ENCODE measurements at places on chromosomes 3 and 15.
A peak's percentile ranks its signal among the peaks of the same experiment; 100 is the strongest.

GRCh38 chr3:132822837-132823236 lies 100.6 kb upstream of the NPHP3 start:
- no peak for DNase-seq

DNA sequence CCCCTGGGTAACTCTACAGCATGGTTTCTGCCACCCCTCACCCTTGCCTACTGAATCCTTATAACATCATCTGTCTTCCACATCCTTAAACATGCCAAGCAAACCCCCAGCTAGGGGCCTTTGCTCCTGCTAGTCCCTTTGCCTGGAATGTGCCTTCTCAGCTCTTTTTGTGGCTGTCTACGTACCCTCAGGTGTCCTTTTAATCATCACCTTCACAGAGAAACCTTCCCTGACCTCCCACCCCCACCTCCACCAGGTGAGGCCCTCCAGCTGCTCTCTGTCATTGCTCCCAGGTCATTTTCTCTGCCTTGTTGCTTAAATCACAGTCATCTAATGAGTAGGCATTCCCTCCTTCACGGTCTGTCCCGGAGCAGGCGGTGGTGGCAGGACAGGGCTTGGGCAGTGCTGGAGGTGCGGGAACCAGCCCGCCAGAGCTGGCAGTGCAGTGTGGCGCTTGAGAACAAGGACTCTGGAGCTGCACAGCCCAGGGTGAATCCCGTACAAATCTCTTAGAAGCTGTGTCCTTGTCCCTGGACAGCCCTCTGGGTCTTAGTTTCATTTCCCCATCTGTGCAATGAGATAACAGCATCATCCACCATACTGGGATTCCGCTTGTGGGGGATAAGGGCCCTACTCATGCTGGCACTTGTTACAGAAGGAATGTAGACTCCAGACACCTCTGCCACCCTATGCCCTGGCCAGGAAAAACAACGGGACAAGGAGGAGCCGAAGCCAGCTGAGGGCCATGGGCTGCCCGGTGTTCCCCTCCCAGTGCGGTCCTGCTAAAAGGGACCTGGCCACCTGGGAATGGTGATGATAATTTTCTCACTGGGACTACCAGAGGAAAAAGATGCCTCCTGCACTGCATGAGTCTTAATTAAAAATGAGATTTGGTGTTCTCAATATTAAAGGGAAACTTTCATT lies 52.1 kb upstream of the IQSEC1 start:
- DNase-seq, result no peak

DNA sequence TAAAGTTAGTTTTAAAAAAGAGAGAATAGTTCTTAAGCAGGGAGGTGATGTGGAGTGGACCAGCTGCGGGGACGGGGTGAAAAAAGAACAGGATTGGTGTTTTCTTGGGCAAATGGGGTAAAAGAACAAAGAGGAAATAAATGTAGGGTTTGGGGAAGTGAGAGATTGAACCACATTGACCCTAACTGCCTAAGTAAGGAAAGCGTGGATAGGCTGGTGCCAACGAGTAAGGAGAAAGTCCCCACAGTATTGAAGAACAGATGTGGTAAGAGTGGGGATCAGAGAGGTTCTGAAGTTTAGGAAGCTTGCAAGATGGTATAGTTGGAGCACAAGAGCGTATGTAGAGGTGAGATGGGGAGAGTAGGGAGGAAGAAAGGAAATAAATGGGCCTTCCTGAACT lies 17.0 kb downstream of the IREB2 start:
- no peak for DNase-seq

- DNase-seq, result no peak
These were observed 17.2 kb downstream of the SSUH2 start for GRCh38 chr3:8627201-8627940.

GRCh38 chr15:60819860-60820259 lies 340.9 kb upstream of the ICE2 start:
- no peak for DNase-seq

DNA sequence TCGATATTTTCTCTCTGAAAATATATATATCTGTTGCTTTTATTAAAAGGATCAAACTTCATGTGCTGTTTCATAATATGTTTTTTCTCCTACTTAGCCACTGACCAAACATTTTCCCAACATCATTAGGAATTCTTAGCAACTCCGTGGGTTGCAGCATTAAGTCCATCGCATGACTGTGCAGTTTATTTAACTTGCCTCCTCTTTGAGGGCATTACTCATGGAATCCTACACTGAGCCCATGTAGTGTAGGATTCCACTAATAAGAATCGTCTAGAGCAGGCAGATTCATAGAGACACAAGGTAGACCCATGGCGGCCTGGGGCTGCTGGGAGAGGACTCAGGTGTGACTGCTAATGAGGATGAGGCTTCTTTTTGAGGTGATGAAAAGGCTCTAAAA lies 49.3 kb downstream of the CMTM6 start:
- no peak for DNase-seq

GRCh38 chr3:3200632-3201212 lies 21.2 kb upstream of the CRBN start:
- DNase-seq, result peak; percentile 48
